ENCODE measurements at places on chromosomes 4 and X.
A peak's percentile ranks its signal among the peaks of the same experiment; 100 is the strongest.

- DNase-seq: no peak
Observed at GRCh38 chr4:88841635-88842034, 144.0 kb upstream of the NAP1L5 start.

GRCh38 chr4:76160355-76160754 lies 12.2 kb upstream of the NUP54 start:
- DNase-seq: no peak

DNA sequence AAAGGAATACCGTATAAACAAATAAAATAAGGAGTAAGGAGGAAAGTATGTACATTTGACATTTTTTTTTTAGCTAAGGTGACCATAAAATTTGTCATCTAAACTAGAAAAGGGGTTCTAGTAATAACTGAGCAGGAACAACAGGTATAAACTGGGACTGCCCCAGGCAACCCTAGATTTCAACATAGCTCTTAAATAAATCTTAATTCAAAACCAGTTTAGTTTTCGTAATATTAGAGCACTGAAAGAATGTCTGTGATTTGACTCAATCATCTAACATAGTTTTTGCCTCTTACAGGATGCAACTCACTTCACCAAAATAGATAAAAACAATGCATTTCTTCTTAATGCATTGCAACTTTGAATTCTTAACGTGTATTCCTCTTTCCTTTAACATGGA lies 257.7 kb downstream of the ADAMTS3 start:
- no peak for DNase-seq

- no peak for DNase-seq
Observed at GRCh38 chr4:176874721-176875445, 82.2 kb upstream of the VEGFC start.

- no peak for DNase-seq
Observed at GRCh38 chr4:188854436-188854835, 715.2 kb downstream of the TRIML1 start.

DNA sequence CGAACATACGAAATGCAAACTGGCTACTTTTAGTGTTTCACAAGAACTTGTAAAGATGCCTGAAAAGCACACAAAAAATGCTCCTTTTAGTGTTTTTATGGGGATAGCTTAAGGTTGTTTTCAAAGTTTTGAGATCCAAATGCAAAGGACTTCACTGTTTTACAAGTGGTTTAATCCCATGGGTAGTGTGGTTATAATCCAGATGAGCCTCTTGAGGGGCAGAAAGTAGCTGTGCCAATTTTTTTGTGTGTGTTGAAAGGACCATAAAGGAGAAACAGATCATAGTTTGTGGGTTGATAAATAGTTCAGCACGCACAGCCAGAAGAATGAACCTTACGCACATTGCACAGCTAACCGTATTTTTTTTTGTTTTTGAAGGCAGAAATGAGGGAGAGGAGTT lies 126.9 kb upstream of the GIMD1 start:
- DNase-seq: no peak

DNA sequence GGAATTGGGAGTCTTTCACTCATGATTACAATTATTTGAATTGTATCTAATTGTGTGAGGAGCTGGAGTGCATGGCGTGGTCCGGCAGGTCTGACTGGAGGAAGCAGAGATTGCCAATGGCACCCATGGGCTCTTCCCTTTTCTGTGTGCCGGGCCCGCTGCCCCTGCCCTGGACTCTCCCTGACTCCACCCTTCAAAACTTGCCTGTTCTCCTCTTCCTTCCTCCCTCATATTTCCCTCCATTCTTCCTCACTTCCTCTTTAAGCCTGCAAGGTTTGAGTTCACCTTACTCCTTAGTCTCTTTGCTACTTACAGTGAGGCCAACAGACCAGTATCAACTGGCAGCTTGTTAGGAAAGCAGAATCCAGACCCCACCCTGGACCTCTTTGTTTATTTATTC lies 6.5 kb upstream of the STBD1 start:
- DNase-seq: no peak

DNA sequence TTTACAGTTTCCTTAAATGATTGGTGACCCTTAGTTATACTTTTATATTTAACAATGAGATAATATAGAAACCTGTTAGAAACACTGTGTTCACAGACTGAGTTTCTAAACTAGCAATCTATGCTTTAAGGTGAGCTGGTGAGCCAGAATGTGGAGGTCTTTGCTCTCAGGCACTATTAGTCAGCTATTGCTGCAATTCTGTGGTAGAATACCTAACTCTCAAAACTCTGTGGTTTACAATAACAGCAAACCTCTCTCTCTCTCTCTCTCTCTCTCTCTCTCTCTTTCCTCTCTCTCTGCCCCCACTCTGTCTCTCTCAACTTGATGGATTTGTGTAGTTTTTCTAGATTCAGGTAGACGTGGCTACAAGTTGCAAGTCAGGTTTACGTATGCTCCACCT lies 17.6 kb upstream of the LCORL start:
- DNase-seq: no peak

GRCh38 chr4:40309250-40309774 lies 25.8 kb upstream of the CHRNA9 start:
- peak; percentile 88 for DNase-seq

DNA sequence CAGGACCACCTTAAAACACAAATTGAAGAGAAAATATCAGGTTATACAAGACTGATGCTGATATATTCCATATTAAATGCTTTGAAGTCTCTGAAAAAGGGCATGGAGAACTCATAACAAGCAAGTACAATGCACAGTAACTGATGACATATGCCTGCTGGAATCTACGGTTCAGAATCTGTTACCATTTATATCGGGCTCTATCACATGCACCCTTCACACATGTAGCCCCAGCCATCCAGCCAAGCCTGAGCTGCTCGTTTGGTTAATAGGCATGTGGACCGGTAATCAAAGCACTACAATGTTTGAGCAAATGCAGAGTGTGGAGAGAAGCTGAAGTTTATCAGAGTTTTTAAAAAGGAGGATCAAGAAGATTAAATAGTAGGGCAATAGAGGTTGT lies 11.8 kb downstream of the COMMD8 start:
- no peak for DNase-seq

GRCh38 chr4:25486171-25486570 lies 109.1 kb downstream of the ANAPC4 start:
- DNase-seq: no peak

- DNase-seq: no peak
Observed at GRCh38 chr4:177116161-177116560, 193.5 kb upstream of the NEIL3 start.

DNA sequence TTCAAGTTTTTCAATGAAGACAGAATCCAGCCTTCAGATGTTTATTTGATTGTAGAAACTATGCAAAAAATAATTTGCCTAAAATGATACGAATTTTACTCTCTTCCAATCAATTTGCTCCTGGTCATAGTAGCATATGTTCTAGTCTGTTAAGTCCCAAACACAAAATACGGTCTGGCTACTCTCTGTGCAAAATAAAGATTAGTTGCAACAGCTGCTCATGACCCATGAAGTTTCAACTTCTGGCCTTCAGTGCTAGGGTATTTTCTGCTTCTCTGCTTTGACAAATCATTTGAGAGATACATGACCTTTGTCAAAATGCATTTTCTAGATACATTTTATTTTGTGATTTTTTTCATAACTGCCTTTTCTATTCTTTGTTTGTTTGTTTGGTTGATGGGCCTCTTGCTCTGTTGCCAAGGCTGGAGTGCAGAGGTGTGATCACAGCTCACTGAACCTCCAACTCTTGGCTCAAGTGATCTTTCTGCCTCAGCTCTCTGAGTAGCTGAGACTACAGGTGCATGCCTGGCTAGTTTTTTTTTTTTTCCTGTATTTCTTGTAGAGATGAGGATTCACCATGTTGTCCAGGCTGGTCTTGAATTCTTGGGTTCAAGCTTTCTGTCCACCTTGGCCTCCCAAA lies 55.2 kb downstream of the TACR3 start:
- no peak for DNase-seq

GRCh38 chrX:28589046-28589445 lies 1.8 kb downstream of the IL1RAPL1 start:
- DNase-seq: no peak

DNA sequence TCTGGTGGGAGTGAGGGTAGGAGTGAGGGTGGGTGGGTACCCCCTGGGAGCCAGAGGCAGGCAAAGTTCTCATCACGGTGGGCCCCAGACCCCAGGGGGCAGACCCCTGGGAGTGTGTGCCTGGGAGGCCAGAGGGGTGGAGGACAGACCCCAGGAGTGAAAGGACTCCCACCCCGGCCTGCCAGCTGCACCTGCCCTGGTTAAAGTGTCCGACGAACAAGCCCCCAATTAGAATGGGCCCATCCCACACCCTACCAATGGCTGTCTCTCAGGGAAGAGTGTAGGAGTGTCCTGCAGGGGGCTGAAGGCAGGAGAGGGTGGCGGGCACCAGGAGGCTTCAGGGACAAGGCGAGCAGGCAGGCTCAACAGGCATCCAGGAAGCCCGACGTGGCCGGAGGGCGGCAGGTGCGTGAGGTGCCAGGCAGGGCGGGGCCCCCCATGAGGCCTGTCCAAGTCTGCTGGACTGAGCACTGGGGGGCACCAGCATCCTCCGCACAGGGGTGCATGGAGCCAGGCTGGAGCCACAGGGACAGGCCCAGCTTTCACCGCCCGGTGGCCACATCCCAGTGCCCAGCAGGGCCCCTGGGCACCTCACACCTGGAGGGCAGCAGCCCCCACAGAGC lies 8.7 kb downstream of the PDE6B start:
- DNase-seq: no peak

- no peak for DNase-seq
Observed at GRCh38 chr4:138666366-138666765, 349.2 kb upstream of the NOCT start.

GRCh38 chr4:34139346-34139745 lies 2105.0 kb downstream of the ARAP2 start:
- no peak for DNase-seq

- DNase-seq: no peak
Observed at GRCh38 chrX:16005917-16006316, 117.4 kb upstream of the GRPR start.

DNA sequence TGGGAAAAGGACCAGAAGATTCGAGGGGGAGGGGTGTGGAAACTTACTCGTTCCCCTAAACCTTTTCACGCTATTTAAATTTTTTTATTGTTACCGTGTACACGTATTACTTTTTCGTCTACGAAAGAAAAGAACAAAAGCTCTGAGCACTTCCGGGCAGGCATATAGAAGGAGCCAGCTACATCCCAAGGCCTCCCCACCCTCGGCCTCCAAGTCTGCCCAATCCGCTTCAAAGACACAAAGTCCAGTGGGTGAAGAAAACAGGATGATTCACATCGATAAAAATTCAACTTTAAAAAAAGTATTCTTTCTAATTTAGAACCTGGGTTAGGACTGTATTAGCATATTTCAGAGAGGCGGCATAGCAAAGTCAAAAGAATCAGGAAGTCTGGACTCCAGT lies 23.1 kb downstream of the SEL1L3 start:
- DNase-seq: no peak

- DNase-seq: no peak
Observed at GRCh38 chr4:186030399-186030775, 38.6 kb upstream of the TLR3 start.

DNA sequence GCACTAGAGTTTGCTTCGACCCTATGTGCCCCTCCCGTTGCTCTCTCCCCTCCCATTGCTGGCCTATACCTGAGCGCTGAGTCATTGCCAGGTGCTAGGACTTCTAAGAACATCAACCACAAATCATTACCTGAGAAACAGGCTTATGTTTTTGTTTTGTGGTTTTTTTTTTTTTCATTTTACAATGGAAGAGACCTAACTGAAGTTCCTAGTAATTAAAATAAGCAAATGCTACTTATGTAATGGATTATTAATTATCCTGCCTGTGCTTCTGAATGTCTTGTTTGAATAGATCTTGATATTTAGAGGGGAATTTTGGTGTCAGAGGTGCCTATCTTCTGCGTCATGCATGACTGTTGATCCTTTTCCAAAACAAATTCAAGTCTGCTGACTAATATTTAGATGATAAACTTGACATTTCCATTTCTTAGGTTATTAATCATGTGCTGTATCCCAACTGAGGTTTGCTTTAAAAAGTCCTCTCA lies 275.4 kb upstream of the CPEB2 start:
- DNase-seq: no peak

DNA sequence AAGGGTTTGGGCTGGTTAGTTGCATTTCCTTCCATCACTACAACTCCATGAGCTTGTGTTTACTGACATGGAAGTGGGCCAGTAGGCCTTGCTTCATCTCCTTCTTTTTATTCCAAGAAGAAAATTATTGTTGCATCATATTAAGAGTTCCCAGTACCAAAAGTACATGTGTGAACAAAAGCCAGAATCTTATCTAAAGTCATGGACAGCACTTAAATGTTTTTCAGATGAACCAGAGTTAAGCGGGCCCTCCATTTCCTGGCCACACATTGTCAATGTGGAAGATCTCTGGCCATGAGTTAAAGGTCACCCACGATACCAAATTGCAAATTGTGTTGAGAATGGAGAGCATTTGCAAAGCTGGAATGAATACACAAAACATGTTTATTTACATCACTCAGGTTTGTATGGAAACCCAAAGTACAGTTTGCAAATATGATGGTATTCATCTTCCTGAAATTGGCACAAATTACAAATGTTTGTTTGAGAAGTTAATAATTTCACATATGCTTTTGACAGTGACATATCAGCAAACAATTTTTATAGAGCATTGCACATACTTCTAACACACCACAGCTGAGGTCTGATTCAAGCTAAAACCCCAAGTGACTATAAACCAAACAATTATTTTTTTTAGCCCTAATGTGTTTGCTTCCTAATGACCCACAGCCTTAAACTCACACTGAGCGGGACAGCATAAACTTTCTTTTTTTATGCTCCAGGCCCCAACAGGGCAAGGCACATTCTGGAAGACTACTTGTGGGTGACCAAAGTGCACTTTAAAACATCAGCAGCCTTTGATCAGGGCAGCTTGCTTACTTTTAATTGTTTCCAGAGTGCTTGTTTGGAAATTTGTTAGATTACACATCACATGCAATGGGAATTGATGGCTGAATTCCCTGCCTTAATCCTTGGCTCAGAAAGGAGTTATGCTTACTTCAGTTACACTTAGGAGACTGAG lies 502.9 kb upstream of the SLIT2 start:
- DNase-seq: peak; percentile 49

DNA sequence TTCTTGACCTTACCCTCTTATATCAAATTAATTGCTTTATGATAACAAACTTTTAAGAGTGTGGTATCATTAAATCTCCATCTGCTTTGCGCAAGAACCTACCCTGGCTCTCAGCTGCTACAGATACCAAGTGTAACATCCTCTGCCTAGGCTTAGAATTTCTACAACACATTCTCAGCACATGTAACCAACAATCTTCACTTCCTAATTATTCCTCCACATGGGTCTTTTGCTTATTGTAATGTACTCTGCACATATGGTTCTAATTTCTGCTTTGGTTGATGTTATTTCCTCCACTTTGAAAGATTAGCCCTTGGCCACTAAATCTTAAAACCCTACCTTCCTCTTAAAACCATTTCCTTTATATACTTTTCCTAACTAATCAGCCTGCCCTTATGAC lies 242.4 kb downstream of the ARHGAP24 start:
- no peak for DNase-seq

- no peak for DNase-seq
Observed at GRCh38 chr4:174434455-174434854, 87.8 kb downstream of the HPGD start.

GRCh38 chr4:4687100-4687499 lies 145.3 kb upstream of the STX18 start:
- DNase-seq: no peak

GRCh38 chr4:93764639-93765246 lies 63.8 kb upstream of the ATOH1 start:
- no peak for DNase-seq
